Bronchial smooth muscle cell (primary cell): ENCODE measurements at places on chromosomes 12 and 14. TPM values are rescaled to one million over a fixed set of nuclear protein-coding genes. Genes with fewer than 3 reads are reported as not detected.

The SOAT2 gene
- 0.16 and 0.17 TPM in 2 replicates for total RNA-seq

The PRKCH gene
- total RNA-seq = 3.2 and 4.1 TPM in 2 replicates

The KCNA1 gene
- total RNA-seq = under 0.01 TPM in 1 of 2 replicates, not detected in the other

The SERPINA3 gene
- 0.32 and 8.7 TPM in 2 replicates for total RNA-seq

The PITPNM2 gene
- total RNA-seq = 7.3 and 10.2 TPM in 2 replicates

The GZMB gene
- total RNA-seq = not detected in 2 replicates

The PTGDR gene
- 0.16 and 0.17 TPM in 2 replicates for total RNA-seq

The SERPINA10 gene
- total RNA-seq = not detected in 2 replicates

The NEK9 gene
- 70.9 and 84.9 TPM in 2 replicates for total RNA-seq

The GCH1 gene
- total RNA-seq = 1.1 and 2.3 TPM in 2 replicates

The GOLT1B gene
- 14.1 and 29.9 TPM in 2 replicates for total RNA-seq

The RTRAF gene
- total RNA-seq = 57.2 and 114 TPM in 2 replicates

The TMEM119 gene
- total RNA-seq = 99.6 and 211 TPM in 2 replicates

The TAS2R31 gene
- total RNA-seq = 1.6 and 3.0 TPM in 2 replicates

The NRL gene
- 0.95 and 1.0 TPM in 2 replicates for total RNA-seq

The RERG gene
- total RNA-seq = not detected in 2 replicates

The IFI27L1 gene
- 18.1 and 30.9 TPM in 2 replicates for total RNA-seq

The CLEC7A gene
- total RNA-seq = not detected in 2 replicates

The CATSPERB gene
- total RNA-seq = not detected in 2 replicates

The PTHLH gene
- 0.17 and 0.47 TPM in 2 replicates for total RNA-seq

The CLEC12A gene
- total RNA-seq = not detected in 2 replicates
